ENCODE measurements at places on chromosomes 16 and 17.

GRCh38 chr17:70956726-70957125 is 787.4 kb downstream of the KCNJ2 start:
- no peak for DNase-seq

DNA sequence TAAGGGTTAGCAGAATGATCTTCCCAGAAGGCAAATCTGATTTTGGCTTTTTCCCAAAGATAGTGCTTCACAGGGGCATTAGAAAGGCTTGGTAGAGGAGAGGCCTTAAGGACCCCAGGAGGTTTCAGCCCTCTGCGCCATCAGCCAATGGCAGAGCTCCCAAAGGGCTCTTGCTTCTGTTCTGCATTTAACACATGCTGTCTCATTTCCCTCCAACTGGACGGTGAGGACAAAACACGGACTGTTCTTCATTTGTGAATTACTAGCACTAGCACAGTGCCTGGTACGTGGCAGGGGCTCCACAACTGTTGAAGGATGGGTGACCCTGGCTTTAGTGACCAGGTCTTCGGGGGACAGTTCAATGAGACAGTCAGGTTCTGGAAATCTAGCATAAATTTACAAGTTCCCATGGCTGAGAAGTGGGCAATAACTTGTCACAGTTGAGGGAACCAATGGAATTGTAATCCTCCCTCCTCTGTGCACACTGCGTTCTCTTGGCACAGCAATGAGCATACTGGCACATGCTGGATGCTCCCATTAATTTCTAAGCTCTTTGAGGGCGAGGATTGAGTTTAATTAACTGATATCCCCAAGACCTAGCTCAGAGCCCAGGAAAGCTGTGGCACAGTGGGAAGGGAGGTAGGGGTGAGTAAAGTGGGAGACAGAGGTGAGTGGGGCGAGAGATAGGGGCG is 45.4 kb downstream of the COG7 start:
- no peak for DNase-seq

DNA sequence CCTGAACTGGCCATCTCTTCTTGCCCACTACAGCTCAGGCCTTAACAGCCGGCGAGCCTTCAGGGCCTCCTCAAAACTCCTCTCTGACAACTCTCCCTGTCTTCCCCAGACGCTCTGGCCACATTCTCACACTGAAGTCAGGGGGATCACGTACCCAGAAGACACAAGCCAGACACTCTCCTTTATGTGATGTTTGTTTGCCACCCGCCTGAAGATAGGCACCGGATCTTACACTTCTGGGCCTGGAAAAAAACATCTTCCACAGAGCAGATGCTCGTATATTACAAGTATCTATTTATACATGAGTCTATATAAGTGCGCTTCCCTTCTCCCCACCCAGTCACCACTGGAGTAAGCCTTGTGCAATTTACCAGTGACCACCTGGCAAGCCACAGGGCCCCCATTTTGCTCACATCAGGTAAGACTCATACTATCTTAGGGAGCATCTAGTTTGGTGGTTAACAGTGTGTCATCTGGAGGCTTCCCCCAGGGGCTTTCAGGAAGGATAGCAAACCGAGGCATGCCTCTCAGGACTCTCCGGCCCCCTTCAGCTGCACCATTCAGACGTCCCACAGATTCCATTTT is 349.4 kb downstream of the SOX9 start:
- no peak for DNase-seq

DNA sequence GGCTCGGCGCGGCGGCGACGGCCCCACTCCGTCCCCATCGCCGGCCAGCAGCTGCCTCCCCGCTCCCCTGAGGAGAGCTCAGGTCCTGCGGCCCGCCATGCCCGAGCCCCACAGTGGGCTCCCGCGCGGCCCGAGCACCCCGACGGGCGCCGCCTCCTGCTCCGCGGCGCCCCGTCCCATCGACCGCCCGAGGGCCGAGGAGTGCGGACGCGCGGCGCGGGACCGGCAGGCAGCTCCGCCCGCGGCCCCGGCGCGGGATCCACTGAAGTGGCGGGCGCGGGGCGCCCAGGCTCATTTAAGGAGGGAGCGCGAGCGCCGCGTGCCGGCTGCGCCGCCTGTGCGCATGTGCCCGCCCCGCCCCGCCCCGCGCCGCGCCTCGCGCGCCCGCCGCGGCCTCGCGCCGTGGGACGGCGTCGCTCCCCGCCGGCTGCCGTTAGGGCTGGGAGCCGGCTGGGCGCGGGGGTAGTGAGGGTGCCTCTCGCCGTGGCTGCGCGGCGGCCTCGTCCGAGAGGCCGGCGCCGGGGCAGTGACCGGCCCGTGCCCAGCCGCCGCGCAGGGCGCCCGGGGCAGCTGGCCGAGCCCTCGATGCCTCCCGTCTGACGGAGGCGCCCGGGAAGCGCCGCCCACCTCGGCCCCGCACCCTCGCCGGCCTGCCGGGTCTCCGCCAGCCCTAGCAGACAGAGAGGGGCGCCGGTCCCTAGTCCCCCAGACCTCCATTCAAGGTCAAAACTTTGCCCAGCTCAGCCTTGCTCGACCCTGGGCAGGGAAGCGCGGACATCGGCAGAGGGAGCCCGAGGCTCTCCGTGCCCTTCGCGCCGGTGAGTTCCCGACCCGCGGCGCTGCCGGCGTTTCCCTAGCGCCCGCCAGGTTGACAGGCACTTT is at the start of gene NETO2:
Gene NETO2 (minus strand): TSS at position 269 of the 882 bp plus-strand sequence. CDS start 333 bp downstream, outside the sequence.
- no peak for DNase-seq

DNA sequence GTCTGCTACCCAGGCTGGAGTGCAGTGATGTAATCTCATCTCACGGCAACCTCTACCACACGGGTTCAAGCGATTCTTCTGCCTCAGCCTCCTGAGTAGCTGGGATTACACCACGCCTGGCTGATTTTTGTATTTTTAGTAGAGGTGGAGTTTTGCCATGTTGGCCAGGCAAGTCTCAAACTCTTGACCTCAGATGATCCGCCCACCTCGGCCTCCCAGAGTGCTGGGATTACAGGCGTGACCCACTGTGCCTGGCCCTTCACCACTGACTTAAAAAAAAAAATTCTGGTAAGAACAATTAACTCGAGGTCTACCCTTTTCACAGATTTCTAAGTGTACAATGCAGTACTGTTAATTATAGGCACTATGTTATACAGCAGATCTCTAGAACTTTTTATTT is 279.4 kb downstream of the PARN start:
- DNase-seq: no peak

DNA sequence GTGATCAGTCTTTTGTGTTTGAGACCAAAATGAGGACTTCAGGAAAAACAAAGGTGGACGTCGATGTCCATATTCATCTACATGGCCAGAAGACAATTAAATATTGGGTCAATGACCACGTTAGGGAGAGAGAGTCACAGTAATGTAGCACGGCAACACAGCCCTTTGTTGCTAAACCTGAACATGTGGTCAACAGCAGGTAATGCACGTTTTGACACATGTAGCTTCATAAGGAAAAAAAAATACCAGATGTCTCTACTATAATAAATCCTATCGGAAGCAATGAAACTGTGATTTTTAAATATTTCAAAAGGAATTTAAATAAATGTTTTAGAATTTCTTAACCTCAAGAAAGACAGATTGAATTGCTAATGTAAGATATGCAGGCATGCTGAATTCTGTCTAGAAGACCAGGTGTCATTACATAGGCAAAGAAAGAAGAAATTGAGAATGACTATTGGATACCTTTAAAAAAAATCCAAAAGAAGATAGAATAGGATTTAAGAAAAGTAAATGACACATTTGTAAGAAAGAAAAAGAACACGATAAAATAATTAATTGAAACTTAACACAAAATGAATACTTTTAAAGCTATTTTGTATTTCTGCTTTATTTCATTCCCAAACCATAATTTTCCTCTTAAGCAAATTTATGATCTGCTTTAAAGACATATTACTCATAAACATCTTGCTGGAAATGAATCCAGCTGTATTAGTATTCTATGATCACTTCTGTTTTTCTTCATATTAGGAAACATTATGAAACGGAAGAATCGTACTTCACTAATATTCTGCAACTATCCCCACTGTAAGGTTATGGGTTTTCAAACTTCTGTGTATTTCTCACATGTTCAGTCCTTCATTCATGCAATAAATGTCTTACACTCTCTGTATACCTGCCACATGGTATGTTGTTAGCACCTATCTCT is 30.1 kb downstream of the ABCA8 start:
- DNase-seq: no peak

GRCh38 chr17:55661256-55661758 is 61.4 kb downstream of the TMEM100 start:
- DNase-seq: no peak

GRCh38 chr17:75102385-75102821 is 7.4 kb upstream of the ARMC7 start:
- DNase-seq: no peak

- DNase-seq: no peak
These were observed 168.5 kb downstream of the NPIPB11 start for GRCh38 chr16:29237971-29238370.

GRCh38 chr16:28898266-28898665 is 20.0 kb downstream of the ATP2A1 start:
- no peak for DNase-seq
